Kidney glomerular epithelial cell (primary cell): ENCODE measurements at places on chromosomes 11 and 22.

DNA sequence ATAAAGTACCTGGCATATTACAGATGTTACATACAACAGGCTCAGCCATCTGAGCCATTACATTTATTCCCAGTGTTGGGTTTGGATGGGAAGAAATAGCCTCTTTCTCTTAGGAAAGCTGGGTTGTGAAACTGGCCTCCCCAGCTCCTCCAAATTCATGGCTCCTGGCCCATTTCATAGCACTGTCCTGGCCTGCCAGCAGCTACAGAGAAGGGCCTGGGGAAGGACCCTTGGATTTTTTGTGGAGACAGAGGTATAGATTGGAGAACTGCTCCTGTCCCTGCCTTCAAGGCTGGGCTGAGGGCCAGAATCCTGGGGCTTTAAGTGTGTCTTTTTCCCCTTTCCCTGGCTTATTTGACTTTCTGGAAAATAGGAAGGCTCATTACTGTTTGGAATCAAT lies 18.0 kb downstream of the PKNOX2 start:
- DNase-seq = no peak

DNA sequence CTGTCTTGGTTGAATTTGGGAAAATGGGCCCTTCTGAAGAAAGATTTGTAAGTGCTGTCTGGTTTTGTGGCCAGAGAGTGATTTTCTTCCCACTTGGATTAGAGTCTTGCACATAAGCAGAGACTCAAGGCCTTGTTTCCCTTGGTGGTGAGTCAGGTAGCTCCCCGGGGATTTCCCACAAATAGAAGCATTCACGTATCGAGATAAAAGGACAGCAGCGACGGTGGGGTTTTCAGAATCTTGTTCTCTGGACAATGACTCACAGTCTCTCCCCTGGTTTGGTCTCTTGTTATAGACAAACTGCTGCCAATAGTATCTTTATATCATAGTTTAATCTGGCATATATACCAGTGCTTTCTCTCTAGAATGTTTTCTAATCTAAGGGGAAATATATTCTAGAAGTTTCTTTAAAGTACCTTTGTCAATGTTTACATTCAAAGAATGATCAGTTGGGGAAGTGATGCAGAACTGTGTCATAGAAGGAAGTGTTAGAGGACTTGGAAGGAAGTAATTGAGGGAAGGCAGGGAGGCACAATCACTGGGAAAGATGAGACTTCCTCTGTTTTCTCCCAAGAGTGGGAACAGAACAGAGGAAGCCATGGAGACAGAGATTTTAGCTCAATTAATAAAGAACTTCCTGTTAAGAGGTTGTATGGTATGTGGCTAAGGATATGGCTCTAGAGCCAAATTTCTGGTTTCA lies 18.1 kb downstream of the POLA2 start:
- peak; percentile 94 for DNase-seq

DNA sequence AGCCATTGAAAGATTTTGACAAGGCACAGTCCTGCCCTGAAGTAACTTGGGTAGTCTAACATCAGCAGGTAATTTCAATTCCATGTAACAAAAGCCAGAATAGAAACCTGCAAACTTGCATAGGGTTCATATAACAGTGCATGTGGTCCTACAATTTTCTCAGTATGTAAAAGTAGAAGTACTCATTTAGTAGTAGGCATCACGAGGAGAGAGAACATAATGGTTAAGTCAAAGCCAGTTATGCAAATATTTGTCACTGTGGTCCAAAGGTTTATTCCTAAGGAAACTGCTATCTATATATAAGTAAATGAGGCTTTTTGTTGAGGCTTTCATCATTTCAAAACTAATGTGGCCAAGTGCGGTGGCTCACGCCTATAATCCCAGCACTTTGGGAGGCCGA lies 10.1 kb downstream of the ATP5MG start:
- no peak for DNase-seq

- peak; percentile 96 for DNase-seq
These were observed 7.5 kb upstream of the MICAL3 start for GRCh38 chr22:18031695-18032454.

DNA sequence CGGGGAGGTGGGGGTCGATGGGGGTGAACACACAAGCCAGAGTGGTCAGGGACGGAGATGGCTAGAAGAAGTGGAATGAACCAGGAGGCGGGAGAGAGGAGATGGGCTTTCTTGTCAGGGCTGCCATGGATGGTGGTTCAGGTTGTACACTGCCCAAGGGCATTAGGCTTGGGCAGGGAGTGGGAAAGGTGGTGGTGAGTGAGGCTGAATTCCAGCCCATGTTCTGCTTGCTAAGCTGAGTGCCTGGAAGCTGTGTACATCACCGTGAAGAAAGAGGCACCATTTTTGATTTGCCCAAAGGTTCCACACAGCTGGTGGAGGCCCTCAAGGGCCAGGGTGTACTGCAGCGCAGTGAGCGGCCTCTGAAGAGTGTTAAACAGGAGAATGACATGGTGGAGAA lies 16.9 kb downstream of the IL2RB start:
- DNase-seq = no peak

DNA sequence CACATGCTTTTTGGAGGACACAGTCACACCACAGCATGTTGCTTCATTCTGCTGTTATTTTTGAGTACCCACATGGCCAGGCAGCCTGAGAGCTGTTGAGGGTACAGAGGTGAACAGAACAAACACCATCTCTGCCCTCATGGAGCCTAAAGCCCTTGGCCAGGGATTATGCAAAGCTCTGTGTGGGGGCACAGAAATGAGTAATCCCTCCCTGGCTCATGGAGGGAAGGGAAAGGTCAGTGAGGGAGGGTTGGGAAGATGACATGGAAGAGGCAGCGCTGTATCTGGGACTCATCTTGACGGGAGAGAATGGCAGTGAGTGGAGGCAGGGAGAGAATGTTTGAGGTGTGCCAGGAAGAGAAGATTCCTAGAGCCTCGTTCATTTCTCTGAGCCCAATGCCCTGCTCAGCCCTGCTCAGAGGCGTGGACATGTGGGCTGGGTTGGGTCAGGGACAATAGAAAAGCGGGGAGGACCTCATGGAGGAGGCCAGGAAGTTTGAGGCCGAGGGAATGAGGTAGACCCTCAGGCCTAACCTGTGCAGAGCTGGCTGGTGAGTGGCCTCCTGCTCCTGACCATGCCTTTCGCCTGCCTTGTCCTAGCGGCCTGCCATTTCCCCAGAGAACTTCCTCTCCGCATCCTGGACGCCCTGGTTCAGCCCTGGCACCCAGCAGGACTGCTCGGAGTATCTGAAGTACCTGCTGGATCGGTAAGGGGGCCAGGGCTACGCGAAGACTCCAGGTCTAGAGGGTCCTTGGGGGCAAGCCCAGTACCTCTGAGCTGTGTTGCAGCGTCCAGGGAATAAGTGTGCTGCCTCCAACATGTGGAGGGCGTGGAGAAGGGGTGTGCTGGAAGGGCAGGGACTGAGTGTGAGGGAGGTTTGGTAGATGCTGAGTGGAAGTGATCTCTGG lies 19.8 kb downstream of the USP35 start:
- DNase-seq = no peak

- no peak for DNase-seq
These were observed 28.6 kb downstream of the TMEM123 start for GRCh38 chr11:102423936-102424335.

- no peak for DNase-seq
These were observed 1.1 kb downstream of the TIMM10B start for GRCh38 chr11:6482441-6482840.

DNA sequence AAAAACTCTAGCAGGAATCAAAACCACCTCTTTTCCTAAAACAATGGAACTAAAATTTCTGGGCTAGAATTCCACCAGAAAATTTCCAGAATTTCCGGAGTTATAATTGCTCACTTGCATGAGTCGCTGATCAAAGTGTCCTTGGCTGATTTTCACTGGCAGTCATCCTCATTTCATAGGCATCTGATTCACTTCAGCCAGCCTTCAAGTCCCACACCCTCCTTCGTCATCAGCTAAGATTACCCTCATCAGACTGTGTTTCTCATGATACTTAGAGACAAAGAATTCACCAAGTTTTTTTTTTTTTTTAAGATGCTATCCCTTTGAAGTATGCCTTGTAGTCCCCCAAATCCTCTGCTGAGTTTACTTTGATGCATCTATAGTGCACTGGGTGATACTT lies 71.5 kb upstream of the RAB38 start:
- peak; percentile 75 for DNase-seq

GRCh38 chr11:71936825-71937224 lies 8.0 kb downstream of the RNF121 start:
- DNase-seq = no peak

GRCh38 chr11:7442588-7443215 lies 42.6 kb upstream of the OLFML1 start:
- peak; percentile 34 for DNase-seq

- DNase-seq = no peak
These were observed 35.4 kb upstream of the NFRKB start for GRCh38 chr11:129930743-129931142.

DNA sequence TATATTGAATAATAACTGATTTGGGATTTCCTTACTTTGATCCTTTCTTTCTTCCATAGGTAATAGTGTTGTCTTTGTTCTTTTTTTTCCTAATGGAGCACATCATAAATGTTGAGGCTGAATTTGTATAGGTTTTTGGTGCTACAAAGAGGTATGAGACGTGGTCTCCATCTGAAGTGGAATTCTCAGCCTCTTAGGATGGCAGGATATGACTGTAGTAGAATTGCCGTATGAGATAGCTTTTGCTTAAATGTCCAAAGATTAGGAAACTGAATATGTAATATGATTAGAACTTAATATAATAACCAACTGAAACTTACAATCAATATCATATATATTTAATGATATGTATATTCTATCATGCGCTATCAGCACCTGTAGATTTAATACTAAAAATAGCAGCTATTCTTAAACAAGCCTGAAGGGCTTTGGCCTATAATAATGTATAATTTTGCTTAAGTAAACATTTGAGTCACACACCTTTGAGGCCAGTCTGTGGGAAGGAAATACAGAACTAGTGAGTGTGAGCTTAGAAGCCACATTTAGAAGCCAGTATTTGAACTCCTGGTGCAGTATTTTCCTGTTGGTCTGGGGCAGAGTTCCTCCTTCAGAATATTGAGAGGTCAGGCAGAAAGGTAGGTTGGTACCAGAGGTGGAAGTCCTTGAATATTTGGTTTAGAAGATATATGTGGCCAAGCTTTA lies 62.6 kb downstream of the SWAP70 start:
- peak; percentile 32 for DNase-seq

DNA sequence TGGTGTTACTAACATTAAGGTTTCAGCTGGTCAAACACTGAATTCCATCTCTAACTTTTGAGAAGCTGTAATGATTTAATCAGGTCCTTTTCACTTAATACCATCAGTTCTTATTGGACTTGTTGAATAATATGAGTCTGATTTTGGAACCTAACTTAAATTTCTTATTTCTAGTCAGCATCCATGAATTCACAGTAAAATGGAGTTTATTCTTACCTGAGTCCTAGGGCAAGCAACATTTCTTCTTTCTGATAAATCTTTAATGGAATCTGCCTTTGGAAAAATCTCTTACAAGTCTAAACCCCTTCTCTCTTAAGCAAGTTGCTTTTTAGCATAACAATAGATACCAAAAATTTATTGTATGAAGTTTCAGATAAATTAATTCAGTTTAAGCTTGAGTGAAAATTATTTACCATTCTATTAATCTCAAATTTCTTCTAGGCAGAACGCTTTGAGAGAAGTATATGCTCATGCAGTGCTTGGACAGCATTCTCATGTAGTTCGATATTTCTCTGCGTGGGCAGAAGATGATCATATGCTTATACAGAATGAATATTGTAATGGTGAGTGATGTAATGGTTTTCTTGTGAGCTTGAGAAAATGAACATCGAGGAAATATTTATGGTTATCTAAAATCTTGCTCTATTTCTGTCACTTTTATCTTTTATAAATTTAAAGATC lies 3.4 kb downstream of the WEE1 start:
- DNase-seq = no peak

DNA sequence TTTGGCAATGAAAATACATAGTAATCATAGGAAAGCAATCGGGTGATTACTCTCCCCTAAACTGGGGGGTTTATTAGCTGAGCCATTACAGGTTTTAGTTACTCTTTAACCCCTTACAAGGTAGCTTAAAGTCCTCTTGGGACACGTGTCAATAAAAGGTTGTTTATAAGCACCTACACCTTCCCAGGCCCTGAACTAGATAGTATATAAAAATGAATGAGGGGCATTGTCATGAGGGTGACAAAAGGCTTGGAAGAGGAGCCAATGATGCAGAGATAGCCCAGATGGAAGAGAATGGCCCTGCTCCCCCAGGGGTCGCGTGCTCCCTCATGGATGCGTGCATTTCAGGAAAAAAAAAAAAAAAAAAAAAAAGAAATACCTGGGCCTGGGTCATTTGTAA lies 276.9 kb downstream of the TBC1D22A start:
- DNase-seq = no peak

DNA sequence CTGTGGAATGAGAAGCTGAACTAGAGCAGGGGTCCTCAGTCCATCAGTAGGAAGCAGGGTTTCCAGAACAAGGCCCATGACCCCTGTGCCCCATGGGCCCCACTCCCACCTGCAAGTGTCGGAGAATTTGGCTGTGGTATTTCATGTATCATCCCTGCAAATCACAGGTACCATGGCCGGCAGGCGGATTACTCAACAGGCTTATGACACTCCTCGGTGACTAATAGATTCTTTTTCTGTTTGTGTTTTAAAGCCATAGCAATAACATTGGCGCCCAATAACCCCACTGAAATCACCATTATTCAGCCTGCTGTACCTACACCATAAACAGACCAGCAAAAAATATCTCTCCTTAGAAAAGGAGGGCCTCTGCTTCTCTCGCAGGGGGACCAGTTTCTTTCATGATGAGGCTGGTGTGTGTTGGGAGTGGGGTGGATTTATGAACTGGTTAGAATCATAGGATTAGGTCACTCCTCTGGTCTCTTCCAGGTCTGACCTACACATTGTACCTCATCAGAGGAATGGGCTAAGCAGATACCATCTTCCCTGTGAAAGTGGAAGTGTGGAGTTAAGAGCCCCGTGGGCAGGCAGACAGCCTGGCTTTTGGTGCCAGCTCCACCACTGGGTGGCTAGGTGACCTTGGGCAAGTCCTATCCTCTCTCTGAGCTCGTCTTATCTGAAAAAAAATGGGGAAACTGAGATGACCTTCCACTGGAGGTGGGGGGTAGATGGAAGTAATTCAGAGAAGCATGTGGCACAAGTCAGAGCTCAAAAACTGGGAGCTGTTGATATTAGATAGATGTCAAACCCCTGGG lies 60.2 kb upstream of the WNT11 start:
- peak; percentile 80 for DNase-seq

GRCh38 chr11:113472471-113472870 lies 2.7 kb downstream of the DRD2 start:
- no peak for DNase-seq

GRCh38 chr11:67668192-67668551 lies 6.3 kb downstream of the ALDH3B2 start:
- no peak for DNase-seq

GRCh38 chr11:34634694-34635062 lies 13.8 kb downstream of the EHF start:
- no peak for DNase-seq

- DNase-seq = no peak
These were observed 298.2 kb downstream of the DDX10 start for GRCh38 chr11:108963118-108963517.

- no peak for DNase-seq
These were observed 40.6 kb upstream of the CRTAM start for GRCh38 chr11:122797651-122798050.

GRCh38 chr11:76007166-76007565 lies 192.2 kb downstream of the UVRAG start:
- no peak for DNase-seq

- DNase-seq = no peak
These were observed 6.5 kb downstream of the SF1 start for GRCh38 chr11:64771861-64772260.
